ENCODE measurements at places on chromosomes 12 and 14.

- DNase-seq = no peak
These were observed 71.6 kb downstream of the OTOGL start for GRCh38 chr12:80170915-80171314.

DNA sequence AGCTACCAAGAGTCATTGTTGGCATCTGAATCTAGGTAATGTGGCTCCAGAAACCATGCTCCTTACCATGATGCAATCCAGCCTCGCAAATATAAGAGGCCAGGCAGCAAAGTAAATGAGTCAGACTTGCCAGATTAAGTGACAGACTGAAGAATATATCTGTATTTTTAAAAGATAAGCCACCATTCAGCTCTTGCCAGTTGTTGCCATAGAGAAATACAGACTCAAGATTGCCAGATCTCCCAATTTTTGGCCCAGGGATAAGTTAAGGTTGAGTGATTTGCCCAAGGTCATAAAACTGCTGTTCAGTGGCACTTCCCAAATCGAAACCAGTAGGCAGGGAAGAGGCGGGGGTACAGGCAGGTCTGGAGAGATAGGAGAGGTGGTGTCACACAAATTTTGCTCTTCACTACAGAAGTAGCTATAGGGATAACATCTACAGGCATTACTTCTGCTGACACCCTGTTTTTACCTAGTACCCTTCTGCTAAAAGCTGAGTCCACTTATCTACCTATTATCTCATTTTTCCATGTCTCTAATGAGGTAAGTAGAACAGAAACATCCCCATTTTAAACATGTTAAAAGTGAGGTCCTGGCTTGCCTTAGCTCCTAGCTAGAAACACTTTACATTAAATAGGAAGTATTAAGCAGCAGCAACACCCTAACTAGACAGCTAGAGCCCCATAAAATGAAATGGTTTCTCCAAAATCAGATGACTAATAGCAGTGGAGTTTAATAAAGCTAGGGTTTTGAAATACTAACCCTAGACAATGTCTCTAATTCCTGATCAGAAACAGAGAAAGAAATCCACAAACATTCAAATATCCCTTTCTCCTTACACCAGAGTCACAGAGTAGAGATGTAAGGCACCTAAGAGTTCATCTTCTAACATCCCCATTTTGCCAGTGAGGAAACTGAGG is 19.5 kb downstream of the DCAF5 start:
- DNase-seq = peak; percentile 19

DNA sequence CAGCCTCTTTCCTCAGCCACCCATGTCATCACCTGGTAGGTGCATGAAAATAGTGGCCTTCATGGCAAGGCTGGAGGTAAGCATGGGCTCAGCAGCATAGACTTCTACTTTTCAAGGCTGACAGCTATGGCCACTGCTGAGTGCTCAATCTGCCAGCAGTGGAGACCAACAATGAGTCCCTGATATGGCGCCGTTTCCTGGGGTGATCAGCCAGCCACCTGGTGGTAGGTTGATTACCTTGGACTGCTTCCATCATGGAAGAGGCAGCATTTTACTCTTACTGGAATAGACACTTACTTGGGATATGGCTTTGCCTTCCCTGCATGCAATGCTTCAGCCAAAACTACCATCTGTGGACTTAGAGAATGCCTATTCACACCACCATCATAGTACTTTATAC is 39.5 kb upstream of the USP44 start:
- DNase-seq = no peak

DNA sequence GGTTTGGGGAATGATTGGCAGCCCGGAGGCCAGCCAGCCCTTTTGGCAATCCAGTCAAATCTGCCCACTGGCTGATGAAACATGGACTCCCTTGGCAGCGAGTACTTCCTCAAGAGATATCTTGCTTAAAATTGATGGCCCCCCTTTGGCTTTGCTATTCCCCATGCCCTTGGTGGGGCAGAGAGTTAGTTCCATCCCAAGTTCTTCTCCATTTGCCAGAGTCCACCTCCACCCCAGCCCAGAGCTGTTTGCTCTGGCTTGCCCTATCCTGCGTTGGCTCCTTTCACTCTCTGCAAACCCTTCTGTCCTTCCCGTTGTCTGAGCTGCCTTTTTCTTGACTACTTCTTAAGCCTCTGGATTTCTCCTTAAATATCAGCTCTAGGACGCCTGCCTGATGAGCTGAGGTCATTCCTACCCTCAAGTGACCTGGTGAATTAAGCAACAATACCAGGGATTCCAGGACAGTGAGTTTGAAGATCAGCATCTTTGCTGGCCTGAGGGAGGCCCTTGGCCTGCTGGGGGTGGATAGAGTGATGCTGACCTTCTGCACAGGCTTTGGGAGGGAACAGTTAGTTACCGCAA is 212.0 kb downstream of the CACNA1C start:
- peak; percentile 91 for DNase-seq

- peak; percentile 86 for DNase-seq
These were observed at the start of gene RAP1B for GRCh38 chr12:68610370-68611093. TSS of gene RAP1B (plus strand) at chr12:68610899. CDS start at chr12:68648725, 37,826 bp downstream.

DNA sequence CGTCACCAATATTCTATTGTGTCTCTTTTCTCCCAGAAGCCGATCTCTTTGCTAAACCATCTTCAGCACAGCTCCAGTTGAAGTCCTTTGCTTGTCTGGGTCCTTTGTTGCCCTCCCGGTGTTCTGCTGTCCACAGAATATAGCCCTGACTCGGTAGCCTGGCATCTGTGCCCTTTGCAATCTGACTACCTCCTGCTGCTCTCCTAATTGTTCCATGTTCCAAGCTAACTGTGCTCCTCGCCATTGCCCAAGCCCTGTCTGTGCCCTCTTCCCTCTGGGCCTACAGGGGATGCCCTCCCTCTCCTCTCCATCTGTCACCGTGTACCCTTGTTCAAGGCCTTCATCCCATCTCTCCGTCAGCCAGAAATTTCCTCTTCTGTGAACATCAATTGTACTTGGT is 306.3 kb downstream of the APAF1 start:
- DNase-seq = no peak

DNA sequence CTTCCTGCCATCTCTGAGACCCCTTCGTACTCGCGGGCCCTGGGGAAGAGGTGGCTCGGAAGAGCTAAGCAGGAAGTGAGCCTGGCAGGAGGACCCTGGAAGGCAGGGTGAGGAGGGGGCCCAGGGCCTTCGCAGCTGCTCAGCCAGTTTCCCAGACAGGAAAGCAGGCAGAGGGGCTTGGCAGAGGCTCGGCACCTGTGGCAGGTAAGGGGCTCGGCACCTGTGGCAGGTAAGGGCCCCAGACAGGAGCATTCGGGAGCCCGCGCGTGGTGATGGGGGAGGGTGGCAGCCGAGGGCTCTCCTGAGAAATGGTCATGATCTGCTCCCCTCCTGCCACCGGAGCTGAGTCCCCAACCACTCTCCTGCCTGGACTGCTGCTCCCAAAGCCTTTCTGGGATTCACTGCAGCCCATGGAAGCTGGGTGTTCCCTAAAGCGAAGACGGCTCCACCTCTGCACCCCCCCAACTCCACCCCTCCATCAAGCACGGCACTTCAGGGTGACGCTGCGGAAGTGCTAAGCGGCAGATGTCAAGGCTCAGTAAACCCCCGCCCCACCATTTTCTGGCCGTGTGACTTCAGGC is 63.2 kb downstream of the PRIMA1 start:
- no peak for DNase-seq

DNA sequence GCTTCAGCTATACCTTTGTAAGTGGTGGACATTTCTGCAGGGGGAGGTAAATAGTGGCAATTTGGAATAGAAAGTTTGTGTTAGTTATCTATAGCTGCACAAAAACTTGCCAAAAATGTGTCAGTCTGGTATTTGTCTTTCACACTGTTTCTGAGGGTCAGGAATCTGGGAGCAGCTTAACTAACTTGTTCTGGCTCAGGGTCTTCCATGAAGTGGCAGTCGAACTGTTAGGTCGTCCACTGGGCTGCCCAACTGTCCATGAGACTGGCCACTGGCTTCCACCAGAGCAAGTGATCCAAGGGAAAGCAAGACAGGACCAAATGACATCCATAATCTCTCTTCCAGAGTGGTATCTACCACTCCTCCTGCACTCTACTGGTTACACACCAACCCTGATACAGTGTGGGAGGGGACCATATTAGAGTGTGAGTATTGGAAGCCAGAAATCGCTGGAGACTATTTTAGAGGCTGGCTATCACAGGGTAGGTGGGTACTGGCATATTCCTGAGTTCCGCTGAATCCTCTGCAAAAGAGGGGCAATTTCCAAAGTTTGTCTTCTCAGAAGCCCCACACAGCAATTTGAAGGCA is 60.9 kb downstream of the DYRK2 start:
- DNase-seq = no peak

DNA sequence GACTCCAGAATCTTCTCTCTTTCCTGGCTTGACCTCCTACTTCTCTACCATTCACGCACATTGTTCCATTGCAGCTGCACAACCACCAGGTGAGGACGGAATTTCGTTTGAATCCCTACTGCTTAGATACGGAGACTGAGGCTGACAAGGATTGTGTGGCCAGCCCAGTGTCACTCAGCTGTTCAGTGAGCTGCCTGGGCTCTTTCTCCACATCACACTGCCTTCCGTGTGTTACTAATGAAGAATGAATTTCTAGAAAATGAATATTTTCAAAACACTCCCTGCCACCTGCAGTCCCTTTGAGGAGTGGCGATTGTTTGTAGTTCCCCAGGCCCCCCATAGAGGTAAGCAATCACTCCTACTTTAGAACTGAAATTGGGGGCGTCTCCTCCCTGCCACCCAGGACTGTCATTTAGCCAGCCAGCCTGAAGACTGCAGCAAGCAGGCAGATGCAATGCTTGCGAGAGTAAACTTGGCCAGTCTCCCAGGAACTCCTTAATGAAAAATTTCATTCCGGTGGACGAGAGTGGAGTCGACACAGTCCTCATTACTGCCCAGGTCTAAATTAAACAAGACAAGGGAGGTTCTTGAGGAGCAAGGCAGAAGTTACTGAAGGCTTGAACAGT is 239.7 kb downstream of the SLC41A2 start:
- no peak for DNase-seq

GRCh38 chr12:96136161-96136560 is 58.0 kb upstream of the ELK3 start:
- DNase-seq = no peak

DNA sequence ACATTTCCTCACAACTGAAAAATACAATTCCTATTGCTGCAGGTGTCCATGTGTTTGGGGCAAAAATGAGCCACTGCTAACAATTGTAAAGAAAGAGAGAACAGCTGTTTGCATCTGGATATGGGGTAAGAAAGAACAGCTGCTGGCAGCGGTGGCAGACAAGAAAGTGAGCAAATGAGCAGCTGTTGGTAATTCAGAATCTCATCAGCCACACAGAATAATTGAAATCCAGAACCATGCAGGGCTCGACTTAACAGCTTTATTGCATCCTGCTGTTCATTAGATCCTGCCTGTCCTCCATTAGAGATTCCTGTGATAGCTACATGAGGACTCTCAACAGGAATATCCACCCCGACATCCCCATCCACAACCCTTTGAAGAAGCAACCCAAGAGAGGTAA is 62.5 kb upstream of the TSPAN8 start:
- no peak for DNase-seq

DNA sequence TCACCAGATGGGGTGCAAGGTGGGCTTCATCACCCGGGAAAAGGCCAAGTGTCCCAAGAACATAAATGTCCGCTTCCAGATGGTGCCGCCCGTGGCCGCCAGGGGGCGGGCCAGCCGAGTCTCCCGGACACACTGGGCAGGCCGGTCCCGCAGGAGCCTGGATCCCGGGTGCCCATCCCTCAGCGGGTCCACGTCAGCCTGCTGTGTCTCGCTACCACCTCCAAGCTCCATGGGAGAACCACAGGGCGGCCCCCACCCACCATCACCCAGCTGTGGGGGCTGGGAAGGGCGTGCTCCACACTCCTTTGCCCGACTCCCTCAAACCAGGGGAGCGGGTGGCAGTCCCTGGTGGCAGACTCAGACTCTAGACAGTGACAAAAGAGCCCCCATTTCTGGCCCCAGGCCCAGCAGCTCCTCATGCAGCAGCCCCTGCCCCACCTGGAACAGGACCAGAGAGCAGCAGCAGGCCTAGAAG is 22.0 kb upstream of the NUDT14 start:
- DNase-seq = peak; percentile 93

DNA sequence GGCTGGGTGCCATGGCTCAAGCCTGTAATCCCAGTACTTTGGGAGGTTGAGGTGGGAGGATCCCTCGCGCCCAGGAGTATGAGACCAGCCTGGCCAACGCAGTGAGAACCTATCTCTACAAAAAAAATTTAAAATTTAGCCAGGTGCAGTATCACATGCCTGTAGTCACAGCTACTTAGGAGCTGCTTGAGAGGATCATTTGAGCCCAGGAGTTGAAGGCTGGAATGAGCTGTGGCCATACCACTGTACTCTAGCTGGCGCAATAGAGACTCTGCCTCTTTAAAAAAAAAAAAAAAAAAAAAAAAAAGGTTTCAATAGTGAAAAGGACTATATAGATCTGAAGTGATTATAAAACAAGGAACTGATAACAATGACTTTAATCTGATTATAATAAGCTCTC is 13.5 kb downstream of the PSMA3 start:
- no peak for DNase-seq

- no peak for DNase-seq
These were observed 1.1 kb downstream of the SP1 start for GRCh38 chr12:53380794-53381730.

GRCh38 chr12:43316520-43316919 is 235.5 kb downstream of the ADAMTS20 start:
- no peak for DNase-seq

GRCh38 chr14:21712036-21712435 is 38.4 kb upstream of the OR4E1 start:
- DNase-seq = no peak

DNA sequence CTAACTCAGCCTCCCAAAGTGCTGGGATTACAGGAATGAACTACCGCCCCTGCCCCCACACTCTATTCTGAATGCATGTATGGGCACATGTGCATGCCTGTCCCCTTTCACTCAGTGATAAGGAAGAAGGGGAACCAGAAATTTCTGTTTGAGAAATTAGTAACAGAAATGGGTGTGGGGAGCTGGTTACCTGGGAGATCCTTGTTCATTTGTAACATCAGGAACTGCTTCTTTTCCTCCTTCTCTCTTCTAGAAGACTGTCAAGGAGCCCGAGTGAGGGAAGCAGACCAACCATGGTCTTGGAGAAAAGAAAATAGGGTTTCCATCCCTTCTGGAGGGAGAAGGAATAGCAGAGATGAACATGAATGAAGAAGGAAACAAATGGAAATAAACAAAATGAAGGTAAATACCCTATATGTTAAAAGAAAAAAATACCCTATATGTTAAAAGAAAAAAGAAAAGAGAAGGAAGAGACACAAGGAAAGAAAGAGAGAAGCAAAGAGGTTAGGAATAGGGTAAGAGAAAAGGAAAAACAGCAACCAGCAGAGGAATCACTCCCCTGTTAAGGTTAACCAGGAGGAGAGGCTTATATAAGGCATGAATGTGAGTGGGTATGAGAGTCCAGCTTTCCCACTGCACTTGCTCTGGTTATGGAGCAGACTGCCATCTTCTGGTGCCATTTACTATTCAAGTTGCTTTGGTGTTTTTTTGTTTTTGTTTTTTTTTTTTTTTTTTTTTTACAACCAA is 3.3 kb downstream of the PPP1R3E start:
- DNase-seq = peak; percentile 22

- no peak for DNase-seq
These were observed 65.7 kb upstream of the SRSF5 start for GRCh38 chr14:69701291-69701690.

- DNase-seq = no peak
These were observed 12.6 kb downstream of the RXYLT1 start for GRCh38 chr12:63792338-63792737.

- no peak for DNase-seq
These were observed 60.3 kb downstream of the ATP2B1 start for GRCh38 chr12:89648211-89648930.
